ENCODE measurements at places on chromosomes 11 and 22.

GRCh38 chr11:111098091-111098490, 147.4 kb upstream of the POU2AF2 start:
- no peak for DNase-seq

- no peak for DNase-seq
These were observed 38.9 kb downstream of the RELT start for GRCh38 chr11:73414977-73415651.

DNA sequence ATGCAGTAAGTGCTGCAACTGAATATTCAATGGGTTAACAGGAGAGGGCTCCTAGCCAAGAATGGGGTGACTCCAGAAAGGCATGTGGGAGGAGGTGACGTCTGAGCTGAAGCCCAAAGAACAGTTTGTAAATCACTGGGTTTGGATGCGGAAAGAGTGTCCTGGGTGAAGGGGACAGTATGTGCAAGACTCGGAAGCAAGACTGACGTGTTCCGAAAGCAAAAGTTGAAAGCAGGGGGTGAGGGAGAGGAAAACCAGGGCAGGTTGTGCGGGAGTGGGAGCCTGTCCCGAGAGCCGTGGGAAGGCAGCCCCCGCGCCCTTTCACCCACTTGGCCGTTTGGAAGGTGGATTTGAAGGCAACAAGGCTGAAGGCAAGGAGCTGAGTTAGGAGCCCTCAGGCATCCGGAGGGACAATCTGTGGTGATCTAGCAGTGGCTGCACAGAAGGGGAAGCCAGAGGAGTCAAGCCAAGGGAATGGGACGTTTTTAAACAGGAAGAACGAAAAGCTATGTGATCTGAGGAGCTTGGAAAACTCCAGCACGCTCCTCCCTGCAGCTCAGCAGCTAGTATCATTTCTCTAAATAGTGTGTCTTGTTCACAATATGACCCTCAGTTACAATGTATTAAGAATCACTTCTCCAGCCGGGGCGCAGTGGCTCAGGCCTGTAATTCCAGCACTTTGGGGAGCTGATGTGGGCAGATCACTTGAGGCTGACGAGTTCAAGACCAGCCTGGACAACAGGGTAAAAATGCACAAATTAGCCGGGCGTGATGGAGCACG, 7.7 kb downstream of the SLC25A18 start:
- no peak for DNase-seq

DNA sequence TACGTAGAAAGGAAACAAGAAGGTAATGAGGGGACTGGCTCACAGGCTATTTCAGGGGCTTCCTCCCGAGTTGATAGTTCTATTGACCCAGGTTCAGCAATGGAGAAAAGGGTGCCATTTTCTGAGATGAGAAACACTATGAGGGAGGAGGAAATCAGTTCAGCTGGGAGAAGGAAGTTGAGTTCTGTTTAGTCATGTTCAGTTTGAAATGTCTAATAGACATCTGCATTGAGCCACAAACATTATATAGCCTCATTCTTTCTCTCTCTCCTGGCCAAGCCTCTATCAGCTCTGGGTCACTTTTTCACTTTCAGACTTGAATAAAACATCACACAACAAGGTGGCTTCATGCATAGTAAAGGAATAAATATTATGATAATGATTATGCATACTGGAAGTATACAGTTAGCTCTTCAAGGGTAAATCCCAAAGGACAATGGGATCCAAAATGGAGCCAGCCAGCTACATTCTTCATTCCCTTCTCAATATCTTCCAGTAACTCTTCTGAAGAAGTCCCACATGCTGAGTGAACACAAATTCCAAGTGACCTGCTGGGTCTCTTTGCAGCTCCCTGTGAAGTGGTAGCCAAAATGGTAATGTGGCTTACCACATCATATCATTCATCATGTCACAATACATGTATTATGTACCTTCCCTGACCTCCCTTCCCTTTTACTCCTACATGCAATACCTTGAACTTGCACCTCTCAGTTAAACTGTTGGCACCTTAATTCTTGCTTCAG, 80.9 kb upstream of the CD44 start:
- no peak for DNase-seq

- DNase-seq: no peak
These were observed 662 bp downstream of the MUC5B start for GRCh38 chr11:1223346-1224110.

DNA sequence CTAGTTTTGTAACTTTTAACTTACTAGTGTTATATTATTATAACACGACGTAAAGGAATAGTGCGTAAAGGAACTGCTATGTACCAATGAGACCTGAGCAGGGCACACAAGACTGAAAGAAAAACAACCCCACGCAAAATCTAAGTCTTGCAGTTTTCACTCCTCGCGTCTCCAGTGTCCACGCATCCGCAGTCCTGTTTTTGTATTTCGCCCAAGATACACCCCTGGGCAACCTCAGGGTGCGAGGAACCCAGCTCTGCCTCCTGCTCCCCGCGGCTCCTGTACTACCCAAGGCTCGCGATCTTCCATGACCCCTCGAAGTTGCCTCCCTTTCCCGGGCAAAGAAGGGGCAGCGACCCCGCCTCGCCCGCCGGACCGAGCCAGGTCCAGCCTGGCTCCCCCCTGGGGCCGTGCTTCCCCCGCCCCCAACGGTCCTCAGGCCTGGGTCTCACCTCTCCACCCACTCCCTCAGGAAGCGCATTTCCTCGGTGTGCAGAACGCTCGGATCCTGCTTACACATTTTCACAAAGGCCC, 393 bp downstream of the ST13 start:
- DNase-seq: peak; percentile 19

DNA sequence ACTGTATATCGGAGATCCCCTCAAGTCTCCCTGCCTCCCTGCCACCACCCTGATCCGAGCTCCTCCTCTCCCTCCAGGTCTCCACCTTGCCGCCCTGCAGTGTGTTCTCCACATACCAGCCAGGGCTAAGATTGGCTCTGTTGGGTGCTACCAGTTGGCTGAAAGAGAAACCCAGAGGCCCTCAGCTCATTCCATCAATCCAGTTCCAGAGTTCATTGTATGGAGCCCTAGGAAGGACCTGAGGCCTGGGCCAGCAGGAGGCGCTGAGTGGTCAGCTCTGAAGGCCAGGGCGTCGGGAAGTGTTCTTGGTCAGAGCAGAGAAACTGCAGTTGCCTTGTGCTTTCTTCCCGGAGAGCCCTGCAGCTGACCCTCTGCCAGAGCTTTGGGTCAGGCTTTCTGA, 2.2 kb upstream of the TOP3B start:
- DNase-seq: no peak

DNA sequence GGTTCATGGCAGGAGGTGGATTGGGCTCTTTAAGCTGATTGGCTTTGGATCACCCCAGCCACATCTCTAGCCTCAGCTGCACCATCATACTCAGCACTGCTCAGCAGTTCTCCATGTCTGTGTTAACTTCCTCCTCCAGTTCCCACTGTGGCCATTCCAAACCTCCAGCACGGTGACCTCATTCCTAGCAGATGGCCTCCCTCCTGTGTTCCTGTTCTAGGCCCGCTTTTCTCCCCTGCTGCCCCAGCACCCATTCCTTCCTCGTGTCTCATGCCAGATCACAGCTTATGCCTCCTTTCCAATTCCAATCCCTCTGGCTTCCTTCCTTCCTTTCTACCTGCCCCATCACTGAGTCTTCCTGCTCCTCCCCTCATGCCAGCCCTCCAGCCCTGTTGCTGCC, 96.1 kb downstream of the MICAL2 start:
- DNase-seq: no peak

DNA sequence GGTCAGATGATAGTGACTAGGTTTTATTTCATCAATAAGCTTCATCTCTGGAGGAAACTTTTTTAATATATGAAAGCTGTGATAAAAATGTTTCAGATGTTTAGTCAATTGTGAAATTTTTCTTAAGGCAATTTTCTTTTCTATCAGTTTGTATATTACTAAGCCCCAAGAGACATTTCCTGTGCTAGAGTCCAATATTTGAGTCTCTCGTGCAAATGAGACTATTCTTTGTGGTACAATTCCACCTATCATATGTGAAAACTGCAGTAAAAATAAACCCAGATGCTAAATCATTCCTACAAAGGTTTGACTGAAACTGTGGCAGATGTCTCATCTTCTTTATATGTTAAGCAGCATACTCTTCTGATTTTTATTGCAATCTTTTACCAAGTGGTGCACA, 28.0 kb downstream of the CTR9 start:
- DNase-seq: no peak

GRCh38 chr22:23197836-23198235, 17.5 kb downstream of the BCR start:
- DNase-seq: no peak

DNA sequence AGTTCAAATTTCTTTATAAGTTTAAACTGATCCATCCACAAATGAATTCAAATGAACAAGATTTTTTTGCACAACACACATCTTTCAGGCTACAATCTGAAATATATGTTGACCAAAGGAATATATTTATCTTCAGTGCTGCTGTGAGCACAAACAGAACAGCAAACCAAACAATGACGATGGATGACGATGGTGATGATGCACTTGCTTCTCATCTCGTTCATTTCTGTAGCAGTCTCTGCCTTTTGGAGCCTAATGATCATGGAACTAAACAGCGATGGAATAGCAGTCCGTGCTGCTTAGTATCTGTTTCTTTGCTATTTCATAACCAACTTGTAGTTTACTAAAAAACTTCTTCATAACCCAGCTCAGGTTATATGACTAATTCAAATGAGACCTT, 220.7 kb upstream of the BLID start:
- no peak for DNase-seq

GRCh38 chr22:19106886-19107729, 15.1 kb downstream of the DGCR2 start:
- no peak for DNase-seq

DNA sequence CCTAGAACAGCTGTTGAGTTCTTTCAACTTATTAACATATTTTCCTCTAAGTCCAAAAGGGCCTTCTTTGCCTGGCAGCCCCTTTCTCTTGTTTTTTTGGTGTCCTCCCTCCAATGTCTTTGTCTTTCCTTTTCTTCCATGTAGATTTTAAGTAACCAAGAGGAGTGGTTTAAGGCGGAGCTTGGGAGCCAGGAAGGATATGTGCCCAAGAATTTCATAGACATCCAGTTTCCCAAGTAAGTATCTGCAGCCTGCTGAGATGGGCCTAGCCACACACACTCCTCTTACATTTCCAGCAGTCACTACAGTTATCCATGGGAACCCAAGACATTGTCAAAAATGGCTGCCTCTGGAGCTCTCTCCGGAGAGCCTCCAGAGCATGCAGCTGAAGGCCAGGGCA, 4.5 kb upstream of the TMA7B start:
- DNase-seq: no peak

GRCh38 chr11:106156290-106156937, 79.0 kb downstream of the AASDHPPT start:
- peak; percentile 58 for DNase-seq

DNA sequence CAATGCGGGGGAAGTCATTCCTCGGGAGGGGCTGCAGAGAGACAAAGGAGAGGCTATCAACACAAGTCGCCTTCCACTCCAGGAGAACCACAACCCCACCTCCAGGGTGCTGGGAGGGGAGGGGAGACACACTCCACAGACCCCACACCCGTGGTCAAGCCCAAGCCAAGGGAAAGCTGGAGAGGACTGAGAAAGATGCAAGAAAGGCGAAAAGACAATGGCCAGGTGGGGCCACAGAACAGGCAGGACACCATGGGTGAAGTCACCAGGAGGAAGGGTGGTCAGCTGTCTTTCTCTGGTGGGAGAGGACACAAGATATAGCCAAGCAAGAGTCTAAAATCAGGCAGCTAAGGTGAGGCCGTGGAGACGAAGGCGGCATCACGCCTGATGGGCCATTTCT, 16.0 kb downstream of the HDHD5 start:
- no peak for DNase-seq

- DNase-seq: no peak
These were observed 107.5 kb downstream of the MYO18B start for GRCh38 chr22:25849522-25849921.

DNA sequence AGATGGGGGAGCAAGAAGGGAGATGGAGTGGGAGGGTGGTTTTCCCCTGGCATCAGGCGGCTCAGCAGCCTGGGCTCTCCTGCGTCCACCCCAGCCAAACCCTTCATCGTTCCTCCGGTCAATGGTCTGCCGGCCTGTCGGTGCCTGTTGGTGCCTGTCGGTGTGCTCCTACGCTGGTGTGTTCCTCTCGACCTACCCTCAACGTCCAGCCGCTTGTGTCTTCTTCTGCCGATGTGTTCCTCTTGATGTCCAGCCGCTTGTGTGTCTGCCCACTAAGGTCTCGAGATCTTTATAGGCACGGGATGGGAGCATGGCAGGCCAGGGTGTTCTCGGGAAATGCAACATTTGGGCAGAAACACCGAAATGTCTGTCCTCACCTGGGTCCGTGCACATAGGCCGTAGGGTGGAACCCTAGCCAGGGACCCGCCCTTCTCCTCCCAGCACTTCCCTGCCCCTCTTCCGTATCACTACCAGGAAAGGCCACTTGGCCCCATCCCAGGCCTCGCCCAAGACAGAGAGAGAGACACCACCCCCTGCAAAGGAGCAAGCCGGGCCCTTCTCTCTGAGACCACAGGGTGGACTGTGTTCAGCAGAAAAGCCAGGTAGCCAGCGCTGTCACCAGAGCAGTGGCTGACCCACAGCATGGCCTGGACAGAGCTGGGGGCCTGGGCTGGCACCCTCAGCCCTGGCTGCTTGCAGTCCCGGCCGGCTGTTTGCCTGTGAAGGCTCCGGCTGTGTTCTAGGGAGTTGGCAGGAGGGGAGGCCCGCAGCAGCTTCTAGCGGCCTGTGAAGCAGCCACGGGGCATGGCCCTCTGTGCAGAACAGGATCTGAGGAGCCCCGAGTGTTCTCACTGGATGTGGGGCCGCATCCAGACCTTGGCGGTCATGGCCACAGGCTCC, 61.6 kb upstream of the KCNQ1OT1 start:
- DNase-seq: no peak

- no peak for DNase-seq
These were observed 125.5 kb downstream of the FBXO7 start for GRCh38 chr22:32600147-32600546.

GRCh38 chr22:25741692-25742626, at the start of gene MYO18B:
MYO18B (plus strand) TSS chr22:25742188; CDS start chr22:25761093, 18,905 bp downstream.
- no peak for DNase-seq

GRCh38 chr11:253886-254270, 17.1 kb downstream of the PSMD13 start:
- no peak for DNase-seq

- no peak for DNase-seq
These were observed 55.2 kb downstream of the NECTIN1 start for GRCh38 chr11:119673759-119674336.

DNA sequence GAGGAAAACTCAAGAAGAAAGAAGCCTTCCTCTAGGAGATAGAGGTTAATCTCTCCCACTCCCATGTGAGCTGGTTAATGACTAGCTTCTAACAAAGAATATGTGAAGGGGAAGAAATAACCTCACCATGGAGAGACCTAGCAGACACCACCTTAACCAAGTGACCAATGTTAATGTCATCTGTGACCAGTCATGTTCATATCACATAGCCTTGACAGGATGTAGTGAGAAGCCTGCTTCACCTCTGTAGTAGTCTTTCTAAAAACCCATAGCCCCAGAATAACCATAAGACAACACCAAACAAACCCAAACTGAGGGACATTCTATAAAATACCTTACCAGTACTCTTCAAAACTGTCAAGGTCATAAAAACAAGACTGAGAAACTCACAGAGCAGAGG, 21.5 kb upstream of the POU2AF1 start:
- no peak for DNase-seq

All from renal cortex interstitium (tissue), 15 donors.